ENCODE measurements at places on chromosomes 16 and 17. TPM values are rescaled to one million over a fixed set of nuclear protein-coding genes. Genes with fewer than 3 reads are reported as not detected.
A peak's percentile ranks its signal among the peaks of the same experiment; 100 is the strongest.

DNA sequence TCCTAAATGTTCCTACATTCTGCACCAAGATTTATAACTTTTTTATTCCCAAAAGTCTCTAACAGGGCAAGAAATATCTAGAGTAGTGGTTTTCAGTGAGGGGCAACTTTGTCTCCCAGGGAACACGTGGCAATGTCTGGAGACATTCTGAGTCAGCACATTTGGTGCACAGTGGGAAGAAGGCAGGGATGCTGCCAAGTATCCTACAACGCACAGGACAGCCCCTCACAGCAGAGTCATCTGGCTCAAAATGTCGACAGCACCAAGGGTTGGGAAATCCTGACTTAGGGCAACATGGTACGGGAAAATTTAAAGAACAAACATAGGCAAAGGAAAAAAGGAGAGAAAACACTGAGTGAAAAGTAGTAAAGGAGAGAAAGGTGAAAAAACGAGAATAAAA lies 61.8 kb downstream of the SMG6 start:
- DNase-seq = no peak

WNT9B gene
- not detected for total RNA-seq

C1QTNF8 gene
- total RNA-seq = 0.10 TPM

AOC3 gene
- not detected for total RNA-seq

DNA sequence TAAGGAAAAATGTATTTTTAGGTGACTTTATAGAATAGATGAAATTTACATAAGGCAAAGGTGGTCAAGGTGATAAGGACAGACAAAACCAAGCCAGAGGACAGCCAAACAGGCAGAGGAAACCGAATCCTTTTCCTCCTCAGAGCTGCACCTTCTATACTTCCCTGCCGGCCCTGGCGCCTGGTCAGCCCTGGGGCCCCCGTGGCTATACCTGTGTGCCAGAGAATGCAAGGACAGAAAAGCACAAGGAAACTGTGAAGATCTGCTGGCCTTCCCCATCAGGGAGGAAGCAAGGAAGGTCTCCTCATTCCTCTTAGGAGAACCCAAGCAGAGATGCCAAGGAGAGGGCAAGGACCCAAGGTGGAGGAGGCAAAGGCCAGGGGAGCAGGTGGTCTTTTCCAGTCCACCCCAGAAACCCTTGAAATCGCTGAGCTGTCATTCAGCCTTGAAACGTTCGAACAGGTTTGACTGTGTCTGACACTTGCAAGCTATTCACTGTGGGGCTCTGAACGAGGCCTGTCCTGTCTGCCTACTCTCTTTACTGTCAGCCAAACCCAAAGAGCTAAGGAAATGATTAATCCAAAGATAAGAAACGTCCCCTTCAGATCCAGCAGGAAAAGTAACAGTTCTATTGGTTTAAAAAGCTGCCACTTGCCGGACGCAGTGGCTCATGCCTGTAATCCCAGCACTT lies 114.4 kb downstream of the XYLT1 start:
- no peak for DNase-seq

DNA sequence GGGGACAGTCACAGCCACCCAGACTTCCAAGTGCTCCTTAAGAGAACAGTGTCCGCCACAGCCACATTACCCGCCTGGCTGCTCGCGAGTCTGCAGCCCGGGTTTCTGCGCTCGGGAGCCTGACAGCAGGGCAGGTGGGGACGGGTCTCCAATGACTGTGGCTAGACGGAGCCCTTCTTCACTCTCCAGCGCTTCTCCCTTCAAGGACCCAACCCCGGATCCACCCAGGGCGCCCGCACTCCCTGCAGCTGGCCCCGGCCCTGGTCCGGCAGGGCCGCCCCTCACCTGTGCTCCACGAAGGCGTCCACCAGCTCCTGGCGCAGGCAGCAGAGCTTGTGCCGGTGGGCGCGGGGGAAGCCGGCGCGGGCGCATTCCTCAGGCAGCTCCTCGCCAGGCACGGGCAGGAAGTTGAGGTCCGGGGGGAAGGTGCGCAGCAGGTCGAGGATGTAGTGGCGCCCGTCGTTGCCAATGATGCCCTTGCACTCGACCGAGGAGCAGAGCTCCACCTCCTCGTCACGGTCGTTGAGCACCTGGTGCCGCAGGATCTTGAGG lies 13.9 kb downstream of the CLUH start:
- no peak for DNase-seq

DNA sequence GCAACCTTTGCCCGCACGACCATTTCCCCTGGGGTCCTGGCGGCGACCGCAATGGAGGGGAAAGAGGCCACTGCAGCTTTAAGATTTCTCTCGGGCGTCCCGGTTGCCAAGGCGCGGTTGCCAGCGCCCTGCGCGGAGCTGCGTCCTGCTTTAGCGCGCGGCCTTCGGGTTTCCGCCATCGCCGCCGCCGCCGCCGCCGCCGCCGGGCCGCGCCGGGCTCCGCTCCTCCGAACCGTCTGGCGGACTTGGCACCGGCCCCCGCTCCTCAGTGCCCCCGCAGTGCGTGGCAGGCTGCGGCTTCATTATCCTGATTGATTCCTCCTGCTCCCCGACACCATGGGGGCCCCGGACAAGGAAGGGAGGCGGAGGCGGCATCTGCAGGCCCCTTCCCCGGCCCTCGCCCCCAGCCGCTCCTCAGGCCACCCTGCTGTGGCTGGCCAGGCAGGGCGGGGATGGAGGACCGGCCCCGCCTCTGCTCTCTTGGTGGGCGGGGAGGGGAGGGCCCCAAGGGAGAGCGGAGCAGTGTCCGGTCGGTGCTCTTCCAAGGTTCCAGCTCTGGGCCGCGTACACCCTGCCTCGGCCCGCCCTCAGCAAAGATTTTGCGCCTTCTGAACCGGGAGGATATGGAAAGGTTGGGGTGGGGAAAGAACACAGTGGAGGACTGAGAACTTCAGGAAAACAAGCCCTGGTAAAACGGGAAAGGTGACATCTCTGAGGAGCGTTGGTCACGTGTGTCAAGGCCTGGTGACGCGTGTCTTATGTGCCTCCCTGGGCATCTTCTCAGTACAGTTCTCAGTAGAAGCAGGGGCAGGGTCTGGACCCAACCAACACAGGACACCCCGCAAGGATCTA lies 34.0 kb downstream of the NEUROD2 start:
- DNase-seq = peak; percentile 56

DNA sequence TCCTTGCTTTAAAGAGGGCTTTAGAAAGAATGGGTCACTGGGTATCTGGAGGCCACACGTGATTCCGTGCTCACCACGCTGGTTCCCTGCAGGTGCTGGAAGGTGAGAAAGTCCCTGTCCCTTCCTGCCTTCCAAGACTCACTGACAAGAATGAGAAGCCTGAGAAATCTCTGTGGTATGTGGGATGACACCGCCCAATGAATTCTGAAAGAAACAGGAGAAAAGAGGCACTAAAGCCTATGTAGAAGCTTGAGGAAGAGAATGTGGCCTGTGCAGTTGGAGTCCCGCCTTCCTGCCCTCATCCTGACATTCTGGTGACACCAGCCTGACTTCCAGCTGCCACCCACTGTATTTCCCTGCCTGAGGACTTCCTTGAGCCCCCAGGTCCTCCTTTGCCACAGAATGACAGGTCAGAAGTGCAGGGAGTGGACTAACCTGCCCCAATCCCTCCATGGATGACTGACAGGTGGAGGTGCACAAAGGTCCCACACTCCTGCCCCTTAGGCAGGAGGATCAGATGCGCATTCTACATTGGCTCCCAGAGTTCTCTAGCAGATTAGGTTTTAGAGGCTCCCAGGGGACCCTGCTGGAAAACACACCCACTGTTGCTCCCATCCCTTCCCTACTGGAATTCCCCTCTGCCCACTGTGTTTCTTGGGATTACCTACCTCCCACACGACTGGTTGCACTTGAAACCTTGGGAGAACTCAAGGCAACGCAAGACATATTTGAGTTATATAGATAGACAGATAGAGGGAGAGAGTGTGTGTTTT lies 38.6 kb upstream of the TENT4B start:
- no peak for DNase-seq
